ENCODE measurements at places on chromosomes 16 and 17. TPM values are rescaled to one million over a fixed set of nuclear protein-coding genes. Genes with fewer than 3 reads are reported as not detected.

The RAMP2 gene
- 41.3 TPM for total RNA-seq

DNA sequence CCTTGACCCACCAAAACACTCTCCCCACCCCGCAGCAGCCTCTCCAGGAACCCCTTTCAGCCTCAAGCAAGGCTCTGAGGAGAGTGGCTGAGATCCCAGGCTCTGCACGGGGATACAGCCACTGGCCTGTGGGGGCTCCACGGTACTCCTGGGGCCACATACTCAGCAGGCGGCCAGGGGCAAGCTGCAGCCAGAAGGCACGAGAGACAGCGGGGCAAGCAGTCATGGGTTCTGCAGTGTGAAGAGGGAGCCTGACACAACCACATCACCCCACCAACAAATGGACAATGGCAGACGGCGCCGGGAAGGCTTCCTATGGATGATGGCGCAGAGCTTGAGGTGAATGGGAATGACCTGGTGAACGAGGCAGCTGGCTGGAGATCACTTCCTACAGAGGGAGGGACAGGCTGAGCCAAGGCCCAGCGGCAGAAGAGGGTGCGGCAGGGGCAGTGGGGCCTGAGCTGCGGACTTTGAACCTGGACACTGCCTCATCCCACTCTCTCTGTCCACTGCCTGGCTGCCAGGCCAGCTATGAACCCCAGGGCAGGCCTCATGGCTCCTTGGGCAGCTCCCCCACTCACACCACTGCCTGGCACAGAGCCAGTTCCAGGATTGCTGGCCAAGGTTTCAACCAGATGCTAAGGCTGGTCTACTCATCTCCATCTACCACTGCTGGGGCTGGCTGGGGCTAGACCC is 10.8 kb upstream of the BCAR1 start:
- DNase-seq = no peak

The ZNF385C gene
- 0.11 TPM for total RNA-seq

GRCh38 chr17:70344386-70345060 is 175.2 kb downstream of the KCNJ2 start:
- DNase-seq = no peak

DNA sequence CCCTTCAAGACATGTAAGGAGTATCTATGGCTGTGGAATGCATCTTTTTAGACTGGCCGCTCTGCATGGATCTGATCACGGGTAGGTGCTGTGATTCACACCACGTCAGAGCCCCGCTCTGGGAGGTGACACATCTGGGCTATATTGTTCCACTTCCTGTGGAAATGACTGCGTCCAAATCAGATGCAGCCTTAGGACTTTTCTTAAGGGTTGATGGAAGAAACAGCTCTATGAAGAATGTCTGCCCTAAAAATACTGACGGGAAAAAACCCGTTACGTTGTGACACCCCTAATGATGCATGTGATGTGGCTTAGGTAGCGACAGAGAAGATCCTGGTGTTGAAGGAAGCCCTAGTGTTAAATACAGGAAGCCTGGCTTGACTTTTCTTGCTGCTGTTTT is 12.2 kb downstream of the BANP start:
- DNase-seq = no peak

DNA sequence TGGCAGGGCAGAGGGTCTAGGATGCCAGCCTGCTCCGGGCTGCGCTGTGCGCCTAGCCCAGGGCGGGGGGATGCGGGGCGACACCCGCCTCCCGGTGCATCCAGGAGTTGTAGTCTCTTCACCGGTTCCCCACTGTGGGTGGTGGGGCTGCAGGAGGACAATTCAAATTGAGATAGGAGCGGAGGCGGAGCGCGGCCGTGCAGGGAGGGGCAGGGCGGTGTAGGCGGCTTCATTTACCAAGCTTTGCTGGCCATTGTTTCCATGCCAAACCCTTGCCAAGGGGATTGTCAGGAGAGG is 2047.4 kb downstream of the TP53TG3F start:
- DNase-seq = no peak

DNA sequence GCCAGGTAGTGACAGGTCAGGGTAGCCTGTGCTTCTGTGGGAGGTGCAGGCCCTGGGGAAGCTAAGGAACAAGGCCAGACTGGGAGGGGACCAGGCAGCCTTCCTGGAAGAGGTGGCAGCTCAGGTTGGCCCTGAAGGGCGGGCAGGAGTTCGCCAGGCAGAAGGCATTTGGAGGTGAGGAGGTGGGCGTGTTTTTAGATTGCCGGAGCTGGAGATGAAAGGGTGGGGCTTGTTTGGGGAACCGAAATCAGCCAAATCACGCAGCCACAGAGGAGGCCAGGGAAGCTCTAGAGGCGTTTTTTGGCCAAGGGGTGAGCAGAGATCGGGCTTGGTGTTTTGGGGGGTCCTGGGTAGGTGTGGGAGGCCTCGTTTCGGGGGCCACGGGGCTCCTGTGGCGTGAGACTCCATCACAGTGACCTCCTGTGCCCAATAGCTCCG is 7.6 kb downstream of the ADCY7 start:
- no peak for DNase-seq

- peak; percentile 86 for DNase-seq
These were observed 1.3 kb downstream of the SERPINF1 start for GRCh38 chr17:1762901-1763898.

DNA sequence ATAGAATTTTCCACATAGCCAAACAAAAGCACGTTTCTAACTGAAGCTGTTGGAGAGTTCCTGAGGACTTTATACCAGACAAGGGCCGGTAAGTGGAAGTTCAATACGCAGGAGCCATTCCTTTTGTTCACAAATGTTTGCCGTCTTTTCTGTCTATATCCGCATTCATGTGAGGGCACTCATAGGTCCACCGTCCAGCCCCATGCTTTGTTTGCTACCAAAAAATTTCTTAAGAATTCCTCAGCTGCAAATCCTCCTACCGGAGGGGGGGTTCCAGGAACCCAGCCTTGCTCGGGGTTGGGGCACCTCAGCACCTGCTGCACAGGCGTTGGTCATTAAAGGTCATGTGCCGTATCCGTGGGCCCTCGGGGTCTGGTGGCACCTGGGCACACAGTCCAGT is 276.8 kb downstream of the SEC14L1 start:
- no peak for DNase-seq

The IL34 gene
- total RNA-seq = 2.0 TPM

GRCh38 chr17:70613681-70614080 is 444.3 kb downstream of the KCNJ2 start:
- DNase-seq = no peak

Measured in Right ventricle myocardium inferior (tissue), 1 donor.